ENCODE measurements at places on chromosomes 1 and 21. TPM values are rescaled to one million over a fixed set of nuclear protein-coding genes. Genes with fewer than 3 reads are reported as not detected.
A peak's percentile ranks its signal among the peaks of the same experiment; 100 is the strongest.

- DNase-seq, result no peak
- no peak overlapping the region for H3K27ac ChIP-seq
- no peaks in the 10 kb centered on the region for H3K27me3 ChIP-seq
- H3K36me3 ChIP-seq, result no peaks in the 10 kb centered on the region
- no peaks in the 10 kb centered on the region for H3K4me1 ChIP-seq
Observed at GRCh38 chr21:34072145-34073031, 990 bp upstream of the MRPS6 start.

DNA sequence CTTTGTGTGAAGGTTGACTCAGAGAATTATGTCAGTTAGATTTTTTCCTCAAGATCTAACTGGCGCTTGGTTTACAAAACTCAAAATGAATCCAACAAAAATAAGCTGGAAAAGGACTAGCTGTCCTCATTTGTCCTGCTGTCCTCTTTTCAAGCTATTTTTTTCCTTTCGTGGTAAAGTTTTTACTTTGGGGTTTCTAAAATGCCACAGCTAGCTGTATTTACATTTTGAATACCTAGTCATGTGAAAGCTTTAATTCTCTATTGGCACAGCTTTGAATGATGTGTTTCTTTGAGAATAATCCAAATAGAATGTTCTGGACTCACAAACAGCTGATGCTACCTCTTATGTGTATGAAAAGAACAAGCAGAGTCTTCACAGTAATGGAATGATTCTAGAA lies 673.6 kb upstream of the NR5A2 start:
- peak; percentile 78 for DNase-seq
- no peak overlapping the region for H3K4me3 ChIP-seq
- no peak overlapping the region for H3K27ac ChIP-seq
- H3K36me3 ChIP-seq, result no peaks in the 10 kb centered on the region

The KRTAP13-2 gene
- not detected for polyA plus RNA-seq

DNA sequence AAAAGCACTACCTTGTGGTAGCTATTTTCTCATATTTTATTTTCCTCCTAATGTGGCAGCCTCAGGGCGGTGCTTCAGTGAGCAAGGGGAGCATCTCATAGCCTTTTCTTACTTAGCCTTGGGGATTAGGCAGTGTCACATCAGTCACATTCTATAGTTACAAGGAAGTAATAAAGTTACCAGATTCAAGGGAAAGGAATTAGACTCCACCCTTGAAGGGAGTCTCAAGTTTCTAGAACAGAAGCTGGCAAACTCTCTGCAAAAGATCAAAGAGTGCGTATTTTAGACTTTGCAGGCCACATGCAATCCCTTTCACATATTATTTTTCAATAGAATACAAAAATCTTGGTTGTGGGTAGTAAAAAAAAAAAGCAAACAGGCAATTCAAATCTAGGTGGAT lies 350.4 kb downstream of the AMY1C start:
- H3K36me3 ChIP-seq, result no peaks in the 10 kb centered on the region
- H3K27ac ChIP-seq, result no peak overlapping the region
- no peak overlapping the region for H3K4me3 ChIP-seq
- H3K4me1 ChIP-seq, result no peaks in the 10 kb centered on the region

DNA sequence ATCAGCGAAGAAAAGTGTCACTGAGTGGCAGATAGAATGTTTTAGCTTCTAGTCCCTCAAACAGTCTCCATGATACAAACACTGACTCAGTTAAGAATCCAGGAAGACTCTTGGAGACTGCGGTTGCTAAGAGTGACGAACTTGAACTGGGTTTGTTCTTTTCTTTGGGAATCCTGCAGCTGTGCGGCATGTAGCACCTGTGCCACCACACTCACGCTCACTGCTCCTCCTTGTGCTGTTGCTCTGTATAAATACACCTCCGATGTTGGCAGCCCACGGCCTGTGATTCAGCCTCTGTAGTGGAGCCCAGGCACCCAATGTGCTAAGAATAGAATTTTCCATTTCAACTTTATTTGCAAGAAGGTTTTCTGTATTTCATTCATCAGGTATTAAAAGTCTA lies 5.5 kb upstream of the PPIE start:
- DNase-seq, result no peak
- no peak overlapping the region for H3K4me3 ChIP-seq
- H3K36me3 ChIP-seq, result no peaks in the 10 kb centered on the region
- peaks cover 29% of the 10 kb centered on the region for H3K27me3 ChIP-seq
- no peaks in the 10 kb centered on the region for H3K4me1 ChIP-seq

DNA sequence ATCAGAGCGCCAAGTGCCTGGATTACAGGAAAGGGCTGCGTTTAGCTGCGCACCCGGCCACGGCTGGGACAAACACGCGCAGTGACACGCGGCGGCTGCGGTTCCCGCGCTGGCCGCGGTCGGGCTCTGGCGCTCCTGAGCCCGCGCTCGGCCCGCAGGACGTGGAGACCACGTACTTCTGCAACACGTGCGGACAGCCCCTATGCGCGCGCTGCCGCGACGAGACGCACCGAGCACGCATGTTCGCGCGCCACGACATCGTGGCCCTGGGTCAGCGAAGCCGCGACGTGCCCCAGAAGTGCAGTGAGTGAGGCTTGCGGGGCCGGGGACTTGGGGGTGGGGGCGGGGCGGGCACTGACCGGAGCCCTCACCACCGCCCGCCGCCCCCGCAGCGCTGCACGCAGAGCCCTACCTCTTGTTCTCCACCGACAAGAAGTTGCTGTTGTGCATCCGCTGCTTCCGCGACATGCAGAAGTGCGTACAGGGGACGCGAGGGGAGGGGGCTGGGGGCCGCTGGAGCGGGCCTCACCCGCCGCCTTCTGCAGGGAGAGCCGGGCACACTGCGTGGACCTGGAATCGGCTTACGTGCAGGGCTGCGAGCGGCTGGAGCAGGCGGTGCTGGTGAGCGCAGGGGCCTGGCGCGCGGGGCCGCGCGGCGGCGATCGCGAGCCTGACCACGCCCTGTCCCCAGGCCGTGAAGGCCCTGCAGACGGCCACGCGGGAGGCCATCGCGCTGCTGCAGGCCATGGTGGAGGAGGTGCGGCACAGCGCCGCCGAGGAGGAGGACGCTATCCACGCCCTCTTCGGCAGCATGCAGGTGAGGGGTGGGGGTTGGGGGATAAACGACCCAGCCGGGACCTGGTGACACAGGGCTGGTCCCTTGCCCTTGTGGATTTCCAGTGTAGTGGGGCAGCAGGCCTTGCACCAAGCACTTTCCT lies 3.1 kb downstream of the RNF207 start:
- no peak overlapping the region for H3K27ac ChIP-seq
- peak; percentile 50 for DNase-seq
- H3K4me1 ChIP-seq, result peaks cover 3% of the 10 kb centered on the region
- H3K27me3 ChIP-seq, result no peaks in the 10 kb centered on the region
- H3K36me3 ChIP-seq, result no peaks in the 10 kb centered on the region

The TTC22 gene
- not detected for polyA plus RNA-seq

- no peak for DNase-seq
- peaks cover 6% of the 10 kb centered on the region for H3K4me1 ChIP-seq
Observed at GRCh38 chr1:16913181-16913832, 8.4 kb upstream of the CROCC start.

The EDN2 gene
- not detected for polyA plus RNA-seq

DNA sequence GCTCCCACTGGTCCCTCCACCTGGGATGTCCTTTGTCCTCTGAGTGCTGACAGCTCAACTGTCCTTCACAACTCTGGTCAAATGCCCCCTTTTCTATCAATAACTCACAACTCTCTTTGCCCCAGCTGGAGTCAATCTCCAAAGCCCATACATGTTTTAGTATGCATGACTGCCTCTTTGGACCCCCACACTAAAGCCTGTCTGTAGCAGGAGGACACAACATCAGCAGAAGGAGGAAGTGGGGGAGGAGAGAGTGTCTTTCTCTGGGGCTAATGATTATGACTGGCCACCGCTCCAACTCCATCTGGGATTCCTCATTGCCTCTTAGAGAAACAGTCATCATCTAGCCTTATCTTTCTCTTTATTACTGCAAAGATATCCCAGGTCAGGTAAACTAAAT lies 186.6 kb upstream of the FGGY start:
- H3K4me1 ChIP-seq, result no peaks in the 10 kb centered on the region
- H3K27ac ChIP-seq, result no peak overlapping the region
- no peak for DNase-seq
- H3K27me3 ChIP-seq, result no peaks in the 10 kb centered on the region
- H3K36me3 ChIP-seq, result no peaks in the 10 kb centered on the region

- no peak overlapping the region for H3K4me3 ChIP-seq
- no peaks in the 10 kb centered on the region for H3K27me3 ChIP-seq
- no peak for DNase-seq
Observed at GRCh38 chr1:111758373-111758772, 2.7 kb downstream of the DDX20 start.

Data from fibroblast of lung (primary cell).